ENCODE measurements at places on chromosomes 4 and X.

DNA sequence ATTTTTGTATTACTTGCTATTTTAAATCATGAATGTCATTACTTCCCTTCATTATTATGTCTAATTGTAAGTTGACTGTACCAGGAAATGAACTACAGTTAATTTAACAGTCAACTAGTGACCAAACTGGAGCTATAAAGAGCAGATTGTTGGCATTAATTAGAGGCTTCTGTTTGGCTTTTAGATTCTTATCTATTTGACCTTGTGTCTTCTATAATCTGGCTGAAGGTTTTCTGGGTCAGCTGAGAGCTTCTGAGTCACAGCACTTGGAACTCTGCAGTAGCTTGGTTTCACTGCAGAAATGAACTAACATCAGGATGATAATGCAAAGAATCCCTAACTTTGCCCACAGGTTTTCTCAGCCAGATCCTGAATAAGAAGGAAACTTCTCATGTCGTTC, 169.2 kb upstream of the LEF1 start:
- no peak for DNase-seq

- DNase-seq = no peak
Measured at GRCh38 chrX:55102754-55103153, 13.9 kb downstream of the PAGE2 start.

DNA sequence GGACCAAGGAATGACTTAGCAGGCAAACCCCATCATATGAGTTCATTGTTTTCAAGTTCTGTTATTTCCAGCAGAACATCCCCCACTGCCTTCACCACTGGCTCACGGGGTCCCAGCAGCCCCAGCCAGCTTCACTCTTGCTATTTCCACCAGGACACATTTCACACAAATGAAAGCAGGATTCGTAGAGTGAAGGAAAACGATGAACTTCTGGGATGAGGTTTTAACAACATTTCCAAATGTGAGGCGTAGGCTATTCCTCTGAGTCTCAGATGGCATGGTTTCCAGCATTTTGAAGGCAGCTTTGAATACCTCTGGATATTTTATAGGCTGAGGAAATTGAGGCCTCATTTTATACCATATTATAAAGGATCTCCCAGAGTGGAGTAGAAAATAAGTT, 32.9 kb upstream of the EGFL6 start:
- DNase-seq = no peak

GRCh38 chrX:53594354-53594753, 92.2 kb downstream of the HUWE1 start:
- no peak for DNase-seq

GRCh38 chr4:137812258-137812657, 280.0 kb upstream of the PCDH18 start:
- DNase-seq = no peak

GRCh38 chr4:105058177-105058812, 88.4 kb upstream of the TET2 start:
- DNase-seq = no peak

DNA sequence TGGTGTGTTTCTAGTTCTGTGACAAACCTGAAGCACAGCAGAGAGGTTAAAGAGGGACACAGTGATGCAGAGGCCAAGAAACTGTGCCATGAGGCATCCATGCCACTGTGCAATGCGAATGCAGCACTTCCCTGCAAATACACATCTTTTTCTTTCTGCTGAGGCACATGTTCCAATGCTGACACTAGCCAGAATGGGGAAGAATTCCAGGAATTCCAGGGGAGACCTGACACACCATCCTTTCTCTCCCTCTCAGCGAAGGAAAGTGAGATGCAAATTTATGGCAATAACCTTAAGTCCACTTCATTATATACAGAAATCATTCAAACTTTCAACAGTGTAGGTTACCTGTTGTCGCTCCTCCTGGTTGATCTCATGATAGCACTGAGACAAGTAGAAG, 204.8 kb downstream of the LDB2 start:
- no peak for DNase-seq
